ENCODE measurements at places on chromosomes 7 and 10. TPM values are rescaled to one million over a fixed set of nuclear protein-coding genes. Genes with fewer than 3 reads are reported as not detected.

The IFIT1 gene
- total RNA-seq, result 7.5 TPM

DNA sequence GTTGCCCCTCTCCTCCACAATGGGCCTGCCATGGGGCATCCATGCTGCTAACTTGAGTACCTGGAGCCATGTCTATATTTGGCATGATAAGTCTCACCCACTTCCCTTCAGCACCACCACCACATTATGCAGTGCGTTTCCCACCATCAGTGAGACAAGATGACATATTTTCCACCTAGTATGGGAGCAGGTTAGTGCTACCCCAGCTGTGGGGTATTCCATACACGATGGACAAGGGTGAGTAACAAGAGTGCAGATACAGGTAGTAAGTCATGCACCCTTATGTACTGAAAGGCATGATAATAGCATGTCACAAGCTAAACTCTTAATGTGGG, 21.2 kb upstream of the OR2AE1 start:
- no peaks in the 10 kb centered on the region for H3K4me1 ChIP-seq
- H3K36me3 ChIP-seq, result peaks cover 27% of the 10 kb centered on the region
- H3K27me3 ChIP-seq, result no peaks in the 10 kb centered on the region
- no peak overlapping the region for H3K4me3 ChIP-seq
- DNase-seq, result no peak
- H3K27ac ChIP-seq, result no peak overlapping the region

DNA sequence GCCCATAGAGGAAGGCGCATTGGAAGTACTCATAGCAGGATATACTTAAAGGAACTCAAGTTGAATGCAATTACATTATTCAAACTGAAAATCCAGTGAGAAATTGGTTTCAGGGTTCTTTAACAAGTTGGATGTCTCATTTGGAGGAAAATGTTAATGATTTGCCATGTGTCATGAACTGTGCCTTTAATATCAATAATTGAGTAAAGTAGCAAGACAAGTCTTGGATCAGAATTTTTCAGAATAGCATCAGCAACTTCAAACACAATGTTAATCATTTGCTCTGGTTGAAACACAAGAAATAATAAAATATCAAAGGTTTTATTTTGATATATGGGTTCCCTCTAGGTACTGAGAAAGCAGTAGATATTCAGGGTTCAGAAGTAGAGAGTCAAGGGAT, 24.5 kb upstream of the POU6F2 start:
- no peaks in the 10 kb centered on the region for H3K4me1 ChIP-seq
- H3K27me3 ChIP-seq, result no peaks in the 10 kb centered on the region
- H3K4me3 ChIP-seq, result no peak overlapping the region

GRCh38 chr10:32055478-32056135, 618 bp downstream of the KIF5B start:
- no peaks in the 10 kb centered on the region for H3K27me3 ChIP-seq
- H3K27ac ChIP-seq, result peak overlapping the region; percentile 96
- peaks cover 4% of the 10 kb centered on the region for H3K4me1 ChIP-seq
- peak overlapping the region; percentile 93 for H3K4me3 ChIP-seq
- DNase-seq, result peak; percentile 41

The SFMBT2 gene
- total RNA-seq, result 1.1 TPM

GRCh38 chr7:129225931-129226572, 1.2 kb downstream of the AHCYL2 start:
- H3K4me3 ChIP-seq, result peak overlapping the region; percentile 72
- H3K27ac ChIP-seq, result no peak overlapping the region
- no peaks in the 10 kb centered on the region for H3K36me3 ChIP-seq
- H3K4me1 ChIP-seq, result no peaks in the 10 kb centered on the region
- peak; percentile 17 for DNase-seq

DNA sequence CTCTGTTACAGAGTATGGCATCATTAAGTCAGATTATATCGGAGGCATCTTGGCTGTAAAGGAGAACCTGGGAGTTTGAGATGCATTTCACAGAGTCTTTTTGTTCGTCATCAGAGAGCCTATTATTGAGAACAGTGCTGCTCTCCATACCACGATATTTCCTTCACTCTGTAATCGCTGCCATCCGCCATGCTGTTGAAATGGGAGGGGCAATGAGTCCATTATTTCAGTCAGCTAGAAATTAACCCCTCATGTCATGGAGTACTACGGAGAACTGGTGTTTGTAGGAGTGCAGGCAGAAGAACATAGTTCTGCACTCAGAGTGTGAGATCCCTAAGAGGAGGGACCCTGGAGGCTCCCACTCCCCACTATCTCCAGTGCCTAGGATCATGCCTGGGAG, 59.2 kb downstream of the SLC16A12 start:
- H3K36me3 ChIP-seq, result no peaks in the 10 kb centered on the region
- no peaks in the 10 kb centered on the region for H3K27me3 ChIP-seq
- H3K4me1 ChIP-seq, result peaks cover 26% of the 10 kb centered on the region
- no peak overlapping the region for H3K27ac ChIP-seq
- DNase-seq, result no peak
- no peak overlapping the region for H3K4me3 ChIP-seq

DNA sequence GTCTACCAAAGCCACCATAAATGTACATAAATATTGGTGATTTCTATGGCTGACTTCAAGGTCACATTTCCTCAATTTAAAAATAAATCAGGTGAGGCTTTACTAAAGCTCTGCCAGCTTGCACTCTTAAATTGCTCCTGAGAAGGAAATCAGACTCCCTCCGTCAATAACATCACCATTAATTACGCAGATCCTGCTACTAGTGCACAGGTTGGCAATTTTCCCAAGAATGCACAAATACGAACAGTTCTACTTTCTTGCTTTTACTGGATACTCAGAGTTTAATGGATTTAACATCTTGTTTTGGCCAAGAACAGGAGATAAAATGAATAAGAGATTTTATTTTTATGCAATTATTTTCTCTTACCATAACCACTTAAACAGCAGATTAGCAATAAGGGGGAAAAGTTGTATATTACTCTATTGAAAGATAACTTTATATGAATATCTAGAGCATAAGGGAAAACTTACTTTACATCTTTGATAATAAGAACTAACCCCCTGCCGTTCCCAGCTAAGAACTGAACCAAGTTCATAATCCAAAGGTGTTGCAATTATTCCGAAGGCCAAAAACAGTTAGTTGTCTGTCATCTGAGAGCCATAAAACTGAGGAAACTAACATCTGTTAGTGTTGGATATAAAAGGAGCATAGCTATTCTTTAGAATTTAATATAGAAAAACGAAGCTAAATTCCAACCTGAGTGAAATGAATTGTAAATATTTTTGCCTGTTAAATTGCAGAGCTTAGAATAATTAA, 140.5 kb downstream of the TWIST1 start:
- H3K4me3 ChIP-seq, result no peak overlapping the region
- H3K36me3 ChIP-seq, result no peaks in the 10 kb centered on the region
- DNase-seq, result no peak

The INHBA gene
- total RNA-seq, result 133 TPM

DNA sequence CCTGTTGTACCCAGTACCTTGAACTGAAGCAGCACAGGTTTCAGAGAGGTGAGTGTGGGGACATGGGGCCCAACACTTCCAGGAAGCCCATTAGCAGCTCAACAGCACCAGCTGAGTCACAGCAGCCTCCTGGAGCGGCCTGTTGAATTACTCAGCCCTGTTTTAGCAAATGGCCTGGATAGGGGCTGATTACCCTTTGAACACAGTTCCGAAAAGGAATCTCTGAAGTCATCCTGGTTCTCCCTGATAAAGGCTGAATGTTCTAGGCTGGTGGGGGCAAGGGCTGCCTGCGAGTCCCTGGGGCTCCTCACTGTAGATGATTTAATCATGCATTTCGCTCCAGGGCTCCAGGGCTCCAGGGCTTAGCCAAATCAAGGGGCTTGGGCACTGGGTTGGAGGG, 287.5 kb downstream of the GRID1 start:
- no peak for DNase-seq
- H3K27ac ChIP-seq, result no peak overlapping the region
- H3K4me3 ChIP-seq, result no peak overlapping the region
- no peaks in the 10 kb centered on the region for H3K27me3 ChIP-seq
- H3K36me3 ChIP-seq, result no peaks in the 10 kb centered on the region
- H3K4me1 ChIP-seq, result no peaks in the 10 kb centered on the region

DNA sequence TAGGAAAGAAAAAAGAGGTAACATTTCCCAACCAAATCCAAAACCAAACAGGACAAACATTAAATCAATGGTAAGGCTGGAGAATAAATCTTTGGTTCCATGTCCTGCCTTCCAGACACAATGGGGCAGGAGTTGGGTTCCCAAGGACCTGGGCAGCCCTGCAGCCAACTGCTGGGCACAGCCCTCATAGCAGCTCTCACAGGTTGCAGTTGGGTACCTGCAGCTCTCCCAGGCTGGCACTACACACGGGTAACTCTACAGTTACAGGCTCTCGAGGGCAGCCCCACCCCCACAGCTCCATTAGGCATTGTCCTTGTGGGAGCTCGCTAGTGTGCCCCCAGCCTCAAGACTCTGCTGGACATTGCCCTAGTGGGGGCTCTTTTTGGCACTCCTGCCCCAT, 7.5 kb downstream of the GRB10 start:
- no peak overlapping the region for H3K4me3 ChIP-seq
- no peaks in the 10 kb centered on the region for H3K36me3 ChIP-seq
- no peak for DNase-seq
- H3K4me1 ChIP-seq, result no peaks in the 10 kb centered on the region
- H3K27ac ChIP-seq, result no peak overlapping the region

- peak; percentile 7 for DNase-seq
- no peaks in the 10 kb centered on the region for H3K4me1 ChIP-seq
- no peaks in the 10 kb centered on the region for H3K36me3 ChIP-seq
- H3K4me3 ChIP-seq, result no peak overlapping the region
Measured at GRCh38 chr10:15472431-15473395, 101.6 kb upstream of the FAM171A1 start.

DNA sequence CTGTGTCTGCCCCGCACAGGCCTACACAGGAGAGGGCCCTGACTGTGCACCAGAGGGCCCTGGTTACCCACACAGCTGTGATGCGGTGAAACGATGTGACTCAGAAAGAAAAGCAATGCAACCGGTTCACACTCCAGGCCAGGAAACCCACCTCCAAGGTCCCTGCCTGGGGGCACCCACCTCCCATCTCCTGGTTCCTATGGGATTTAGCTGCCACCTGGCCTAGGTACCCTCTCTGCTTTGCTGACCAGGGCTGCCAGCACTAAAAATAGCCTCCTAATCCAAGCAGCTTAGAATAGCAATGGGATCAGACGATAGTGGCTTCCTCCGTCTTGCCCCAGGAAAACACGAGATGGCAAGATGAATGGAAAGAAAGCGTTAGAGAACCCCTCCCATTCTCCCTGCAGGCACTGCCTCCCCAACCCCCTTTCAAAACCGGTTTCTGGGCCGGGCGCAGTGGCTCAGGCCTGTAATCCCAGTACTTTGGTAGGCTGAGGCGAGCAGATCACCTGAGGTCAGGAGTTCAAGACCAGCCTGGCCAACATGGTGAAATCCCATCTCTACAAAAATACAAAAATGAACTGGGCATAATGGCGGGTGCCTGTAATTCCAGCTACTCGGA, 12.4 kb downstream of the RBP3 start:
- no peaks in the 10 kb centered on the region for H3K4me1 ChIP-seq
- no peaks in the 10 kb centered on the region for H3K36me3 ChIP-seq
- H3K27ac ChIP-seq, result no peak overlapping the region
- peaks cover 30% of the 10 kb centered on the region for H3K27me3 ChIP-seq
- no peak for DNase-seq
- H3K4me3 ChIP-seq, result no peak overlapping the region

GRCh38 chr7:19991936-19992335, 218.5 kb upstream of the TMEM196 start:
- no peaks in the 10 kb centered on the region for H3K36me3 ChIP-seq
- H3K27me3 ChIP-seq, result no peaks in the 10 kb centered on the region
- DNase-seq, result no peak
- no peak overlapping the region for H3K27ac ChIP-seq

- DNase-seq, result no peak
- no peaks in the 10 kb centered on the region for H3K36me3 ChIP-seq
- H3K27me3 ChIP-seq, result no peaks in the 10 kb centered on the region
- H3K4me3 ChIP-seq, result no peak overlapping the region
- peaks cover 9% of the 10 kb centered on the region for H3K4me1 ChIP-seq
- peak overlapping the region; percentile 38 for H3K27ac ChIP-seq
Measured at GRCh38 chr10:72729528-72729927, 37.6 kb downstream of the MCU start.

The NUDT1 gene
- total RNA-seq, result 49.1 TPM

DNA sequence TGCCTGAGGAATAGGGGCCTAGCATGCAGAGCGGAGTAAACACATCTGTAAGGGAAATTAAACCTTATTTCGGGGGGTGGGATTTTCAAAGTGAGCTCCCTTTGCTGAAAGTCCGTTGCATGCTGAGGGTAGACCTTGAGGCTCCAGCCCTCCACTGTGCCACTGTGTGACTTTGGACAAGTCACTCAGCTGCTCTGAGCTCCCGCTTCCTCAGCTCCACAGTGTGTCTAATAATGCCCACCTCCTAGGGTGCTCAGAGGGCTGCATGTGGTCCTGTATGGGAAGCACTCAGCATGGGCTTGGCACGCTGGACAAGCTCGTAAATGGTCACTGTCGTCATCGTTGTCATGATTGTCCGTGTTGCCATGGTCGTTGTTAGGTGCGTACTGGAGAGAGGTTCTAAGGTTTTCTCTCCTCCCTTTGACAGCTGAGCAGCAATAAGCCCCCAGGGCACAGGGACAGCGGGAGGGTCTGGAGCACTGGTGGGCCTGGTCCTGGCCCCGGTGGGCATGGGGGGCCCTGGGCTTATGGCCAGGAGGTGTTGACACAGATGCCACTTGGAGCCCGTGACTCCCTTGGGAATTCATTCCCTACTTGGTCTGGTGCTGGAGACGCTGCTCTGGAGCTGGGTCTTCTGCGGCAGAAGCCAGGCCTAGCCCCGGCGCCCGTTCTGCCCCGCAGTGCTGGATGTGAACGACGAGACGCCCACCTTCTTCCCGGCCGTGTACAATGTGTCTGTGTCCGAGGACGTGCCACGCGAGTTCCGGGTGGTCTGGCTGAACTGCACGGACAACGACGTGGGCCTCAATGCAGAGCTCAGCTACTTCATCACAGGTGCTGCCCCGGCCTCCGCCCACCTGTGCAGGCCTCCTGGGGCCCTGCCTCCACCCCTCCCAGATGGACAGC, 13.1 kb downstream of the C10orf105 start:
- H3K4me1 ChIP-seq, result no peaks in the 10 kb centered on the region
- H3K27me3 ChIP-seq, result peaks cover 44% of the 10 kb centered on the region
- H3K36me3 ChIP-seq, result no peaks in the 10 kb centered on the region
- no peak overlapping the region for H3K27ac ChIP-seq

DNA sequence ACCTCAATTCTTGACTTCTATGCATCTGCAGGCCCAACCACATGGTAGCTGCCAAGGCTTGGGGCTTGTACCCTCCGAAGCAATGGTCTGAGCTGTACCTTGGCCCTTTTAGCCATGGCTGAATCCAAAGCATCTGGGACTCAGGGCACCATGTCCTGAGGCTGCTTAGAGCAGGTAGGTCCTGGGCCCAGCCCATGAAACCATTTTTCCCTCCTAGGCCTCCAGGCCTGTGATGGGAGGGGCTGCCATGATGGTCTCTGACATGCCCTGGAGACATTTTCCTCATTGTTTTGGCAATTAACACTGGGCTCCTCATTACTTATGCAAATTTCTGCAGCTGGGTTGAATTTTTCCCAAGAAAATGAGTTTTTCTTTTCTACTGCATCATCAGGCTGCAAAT, 417.8 kb upstream of the LRRN3 start:
- no peaks in the 10 kb centered on the region for H3K27me3 ChIP-seq
- H3K27ac ChIP-seq, result no peak overlapping the region
- peaks cover 2% of the 10 kb centered on the region for H3K4me1 ChIP-seq
- H3K36me3 ChIP-seq, result no peaks in the 10 kb centered on the region
- no peak overlapping the region for H3K4me3 ChIP-seq
- no peak for DNase-seq

GRCh38 chr7:68063171-68063570, 1066.5 kb downstream of the TYW1 start:
- no peaks in the 10 kb centered on the region for H3K36me3 ChIP-seq
- H3K27ac ChIP-seq, result no peak overlapping the region
- H3K4me1 ChIP-seq, result no peaks in the 10 kb centered on the region
- H3K27me3 ChIP-seq, result no peaks in the 10 kb centered on the region
- H3K4me3 ChIP-seq, result no peak overlapping the region

All from IMR-90 (cell line).